Hematopoietic multipotent progenitor cell treated with erythropoietin and hydrocortisone succinate and interleukin-3 and kit ligand, for 8 days (in vitro differentiated cells): ENCODE measurements at places on chromosomes 12 and 14.

DNA sequence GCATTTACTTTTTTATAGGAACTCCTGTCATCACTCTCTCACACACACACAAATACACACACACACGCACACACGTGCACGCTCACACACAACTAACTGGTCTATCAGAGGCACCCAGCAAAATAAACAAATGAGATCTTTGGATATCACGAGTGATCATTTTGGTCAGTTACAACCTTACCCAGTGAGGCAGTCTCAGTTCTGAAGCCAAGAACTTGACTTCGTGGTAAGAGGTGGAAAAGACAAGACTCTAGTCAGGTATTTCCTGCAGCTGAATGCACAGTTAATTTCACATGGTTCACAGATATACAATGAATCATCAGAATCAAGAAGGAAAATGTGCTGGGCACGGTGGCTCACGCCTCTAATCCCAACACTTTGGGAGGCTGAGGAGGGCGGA is 39.4 kb downstream of the ATF7 start:
- no peak for DNase-seq

- no peak for DNase-seq
These were observed 635.3 kb downstream of the TMTC2 start for GRCh38 chr12:83321971-83322370.

DNA sequence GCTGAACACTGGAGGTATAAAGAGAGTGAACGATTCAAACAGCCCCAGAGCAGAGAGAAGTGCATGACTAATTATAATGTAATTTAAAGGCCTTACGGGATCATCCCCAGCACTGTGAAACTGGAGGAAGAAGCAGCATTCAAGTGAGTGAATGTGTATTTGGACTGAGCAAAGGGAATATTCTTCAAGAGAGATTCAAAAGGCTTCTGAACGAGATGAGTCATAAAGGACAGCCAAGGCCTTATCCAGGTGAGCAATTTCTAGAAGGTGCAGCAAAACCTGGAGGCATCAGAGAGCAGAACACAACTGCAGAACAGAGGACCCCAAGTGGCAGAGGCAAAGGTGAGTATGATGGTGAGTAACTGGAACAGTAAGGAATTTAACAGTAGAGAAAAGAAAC is 127.2 kb downstream of the BCAT1 start:
- no peak for DNase-seq

DNA sequence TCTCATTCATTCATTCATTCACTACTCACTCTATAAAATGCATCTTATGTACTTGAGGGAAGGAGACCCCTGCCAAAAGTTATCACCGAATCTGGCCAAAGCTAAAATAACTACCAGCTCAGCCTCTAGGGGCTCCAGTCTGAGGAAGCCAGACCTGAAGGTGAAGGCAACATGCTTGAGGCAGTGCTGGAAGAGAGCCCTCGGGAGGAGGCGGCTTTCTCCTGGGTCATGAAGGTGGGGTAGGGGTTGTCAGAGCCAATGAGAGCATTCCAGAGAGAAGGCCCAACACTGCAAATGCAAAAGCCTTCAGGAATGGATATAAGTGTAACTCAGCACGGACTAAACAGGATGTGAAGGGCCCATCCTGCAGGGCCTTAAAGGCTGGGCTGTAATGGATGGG is 62.4 kb downstream of the GSC start:
- no peak for DNase-seq

DNA sequence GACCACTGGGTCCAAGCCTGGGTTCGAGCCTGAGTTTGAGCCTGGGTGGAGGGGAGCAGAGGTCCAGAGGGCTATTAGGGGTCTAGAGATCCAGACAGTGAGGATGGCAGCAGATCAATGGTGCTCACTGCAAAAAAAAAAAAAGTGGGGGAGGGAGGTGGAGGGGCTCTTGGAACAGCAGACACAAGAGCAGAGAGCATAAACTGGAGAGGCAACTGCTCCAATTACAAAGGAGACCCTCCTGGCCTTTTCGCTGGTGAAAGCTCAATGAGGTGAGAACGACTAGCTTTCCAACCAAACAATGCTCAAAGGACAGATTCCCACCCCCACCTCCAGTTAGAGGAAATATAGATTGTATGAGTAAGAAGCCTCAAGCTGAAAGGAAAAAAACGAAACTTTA is 124.2 kb upstream of the TSPAN8 start:
- no peak for DNase-seq

DNA sequence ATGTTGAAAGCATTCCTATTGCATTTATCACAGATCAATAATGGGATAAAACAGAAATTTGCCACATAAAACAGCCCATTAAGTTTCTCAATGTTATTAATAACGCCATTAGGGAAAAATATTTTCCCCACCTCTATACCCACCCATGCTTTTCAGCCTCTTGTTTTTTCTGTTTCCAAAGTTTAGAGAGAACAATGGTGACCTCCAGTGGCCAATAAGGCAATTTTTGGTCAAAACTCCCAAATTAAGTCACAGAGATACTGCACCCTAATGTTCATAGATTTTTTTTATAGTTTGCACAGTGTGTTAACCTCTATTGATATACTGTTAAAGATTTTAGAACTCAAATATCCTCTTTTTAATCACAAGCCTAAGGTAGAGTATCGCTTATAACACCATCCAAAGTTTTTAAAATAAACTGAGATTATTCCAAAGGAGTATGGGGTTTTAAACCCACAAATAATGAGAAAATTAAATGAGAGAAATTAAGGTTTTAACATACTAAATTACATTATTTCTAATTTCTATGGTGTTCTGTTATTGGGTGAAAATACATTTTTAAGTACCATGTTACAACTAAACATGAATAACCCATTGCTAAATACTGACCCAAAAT is 184.7 kb upstream of the DCN start:
- DNase-seq, result peak; percentile 20

- no peak for DNase-seq
These were observed 297.4 kb upstream of the RTL1 start for GRCh38 chr14:101200650-101201516.

- no peak for DNase-seq
These were observed 12.8 kb downstream of the DUSP6 start for GRCh38 chr12:89339526-89339925.

- no peak for DNase-seq
These were observed 911.3 kb downstream of the LRFN5 start for GRCh38 chr14:42517806-42518500.

GRCh38 chr14:50059763-50060616 is 56.4 kb downstream of the VCPKMT start:
- DNase-seq, result no peak

DNA sequence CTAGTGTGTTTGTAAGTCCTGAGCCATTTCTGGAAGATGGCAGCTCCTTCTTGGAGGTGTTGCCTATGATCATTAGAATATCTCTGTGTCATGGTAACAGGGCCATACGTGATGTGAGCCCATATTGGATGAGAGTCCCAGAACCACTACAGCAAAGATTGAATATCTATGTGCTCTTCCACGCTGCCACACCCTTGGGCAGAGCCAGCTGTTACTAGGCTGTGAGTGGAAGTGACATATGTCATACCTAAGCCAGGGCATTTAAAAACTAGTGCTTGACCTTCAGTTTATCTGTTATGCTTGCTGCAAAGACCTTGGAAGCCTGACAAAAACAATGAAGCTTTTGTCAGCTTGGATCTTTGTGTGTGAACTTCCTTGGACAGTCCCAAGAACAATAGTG is 495.1 kb upstream of the CCDC196 start:
- DNase-seq, result no peak

GRCh38 chr12:25806271-25806670 is 152.2 kb upstream of the RASSF8 start:
- DNase-seq, result no peak

DNA sequence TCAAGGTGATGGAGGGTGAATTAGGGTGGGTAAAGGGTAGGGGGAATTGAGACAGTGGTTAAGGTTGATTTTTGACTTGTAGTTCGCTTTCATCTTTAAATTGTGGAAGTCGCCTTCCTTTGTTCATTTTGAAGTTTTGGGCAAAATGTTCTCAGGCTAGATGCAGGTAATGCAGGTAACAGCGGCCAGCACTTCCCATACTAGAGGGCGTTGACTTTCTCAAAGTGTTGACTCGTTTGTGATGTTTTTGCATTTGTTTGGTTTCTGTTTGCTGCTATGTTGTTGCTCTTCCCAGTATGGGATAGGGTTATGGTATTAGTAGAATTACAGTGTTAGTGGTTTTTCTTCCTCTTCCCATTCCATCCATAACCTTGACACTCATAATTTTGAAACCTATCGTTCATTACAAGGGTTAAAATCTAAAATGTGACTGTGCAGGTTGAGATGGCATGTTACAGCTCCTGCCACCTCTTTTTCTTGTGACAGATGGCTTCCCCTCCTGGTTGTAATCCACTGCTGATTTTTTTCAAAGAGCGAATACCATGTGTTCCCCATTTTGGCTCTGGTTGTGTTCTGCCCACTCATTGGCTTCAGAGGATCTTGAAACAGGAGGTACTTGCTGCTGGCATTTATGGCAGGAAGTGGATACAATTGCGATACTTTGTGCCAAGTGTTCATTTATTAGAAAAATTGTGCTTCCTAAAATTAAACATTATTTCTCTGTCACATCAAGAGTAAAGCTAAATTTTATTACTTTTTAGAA is 57.1 kb downstream of the ERC1 start:
- DNase-seq, result peak; percentile 11

GRCh38 chr14:23580152-23580926 is 1.7 kb upstream of the JPH4 start:
- DNase-seq, result no peak

DNA sequence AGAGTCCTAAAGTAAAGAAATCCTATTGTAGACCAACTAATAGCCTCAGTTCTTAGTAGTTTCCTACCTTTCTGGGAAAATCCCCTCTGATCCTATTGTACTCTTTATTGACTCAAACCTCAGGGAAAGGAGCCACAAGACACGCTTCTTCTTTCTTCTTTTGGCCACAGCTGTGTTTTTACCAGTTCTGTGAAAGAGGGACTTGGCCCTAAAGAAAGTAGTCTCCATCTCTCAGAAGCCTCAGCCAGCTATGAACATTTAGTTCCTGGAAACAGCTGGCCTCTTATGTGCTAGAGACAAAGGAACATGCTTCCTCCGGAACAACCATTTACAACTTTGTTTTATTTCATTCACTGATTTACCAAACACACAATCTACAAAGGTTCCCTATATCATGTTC is 66.1 kb upstream of the ARID2 start:
- DNase-seq, result no peak

DNA sequence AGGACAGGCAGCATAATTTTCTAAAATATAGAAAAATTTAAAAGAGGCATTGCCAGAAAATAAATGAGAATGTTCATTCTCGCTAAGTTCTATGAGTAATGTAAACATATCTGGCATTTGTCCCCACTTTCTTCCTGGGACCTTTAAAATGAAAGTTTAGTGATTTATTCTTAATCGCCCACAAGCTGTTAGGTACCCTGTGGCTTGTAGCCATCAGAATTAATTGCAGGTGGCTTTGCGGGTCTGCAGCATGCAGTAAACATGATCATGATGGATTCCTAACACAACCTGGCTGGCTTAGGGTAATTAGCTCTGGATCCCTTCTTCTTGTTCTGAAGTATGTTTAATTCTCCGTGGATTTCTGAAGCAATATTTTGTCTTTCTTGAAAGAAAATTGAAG is 103.5 kb upstream of the FRMD6 start:
- no peak for DNase-seq

DNA sequence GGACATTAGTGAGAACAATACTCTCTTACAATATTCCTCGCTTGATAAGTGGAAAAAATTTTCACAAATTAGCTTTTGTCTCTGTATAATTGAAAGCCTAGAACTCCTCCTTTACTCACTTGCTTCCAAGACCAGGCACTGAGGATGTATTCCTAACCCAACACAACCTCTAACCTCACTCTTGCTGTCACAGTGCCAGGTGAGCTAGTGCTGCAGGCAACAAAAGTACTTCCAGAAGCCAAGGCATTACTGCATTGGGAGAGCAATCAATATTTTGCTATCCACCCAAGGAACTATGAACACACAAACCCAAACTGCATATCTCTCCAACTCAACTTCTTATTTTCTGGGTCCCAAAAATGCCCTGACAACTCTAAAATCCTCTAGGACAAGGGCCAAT is 1081.0 kb downstream of the VRK1 start:
- no peak for DNase-seq

DNA sequence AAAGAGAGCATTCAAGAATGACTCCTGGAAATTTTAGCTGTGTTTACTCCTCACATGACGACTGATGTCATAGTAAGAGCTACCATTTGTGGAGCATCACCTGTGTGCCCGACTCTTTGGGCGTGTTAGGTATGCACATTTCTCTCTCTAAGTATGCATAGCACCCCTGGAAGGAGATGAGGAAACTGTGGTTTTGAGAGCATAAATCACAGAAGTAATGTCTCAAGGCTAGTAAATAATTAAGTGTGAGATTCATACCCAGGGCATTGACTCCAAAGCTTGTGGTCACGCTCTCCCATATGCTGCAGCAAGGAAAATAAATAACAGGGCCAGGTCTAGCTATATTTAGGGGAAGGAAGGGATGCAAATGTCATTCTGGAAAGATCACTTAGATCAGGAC is 216.1 kb downstream of the SLC15A4 start:
- DNase-seq, result no peak

DNA sequence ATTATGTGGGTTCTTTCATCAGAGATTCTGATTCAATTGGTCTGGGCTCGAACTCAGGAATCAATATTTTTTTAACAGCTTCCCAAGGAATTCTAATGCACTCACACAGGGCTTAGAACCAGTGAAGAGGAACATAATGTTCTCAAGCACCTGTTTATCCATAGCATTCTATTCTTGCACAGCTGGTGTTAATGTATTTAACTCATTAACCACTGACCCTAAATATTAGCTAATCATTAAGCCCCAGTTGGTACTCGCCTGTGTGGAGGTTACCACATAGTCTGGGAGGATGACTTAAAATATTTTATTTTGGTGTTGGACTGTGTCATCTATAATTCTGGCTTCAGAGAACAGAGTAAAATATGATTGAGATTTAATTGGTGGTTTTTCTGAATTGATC is 45.3 kb downstream of the LRP6 start:
- no peak for DNase-seq
